ENCODE measurements at places on chromosomes 2 and 18. TPM values are rescaled to one million over a fixed set of nuclear protein-coding genes. Genes with fewer than 3 reads are reported as not detected.

ST8SIA3 gene
- 17.7 TPM for total RNA-seq

- peaks cover 3% of the 10 kb centered on the region for H3K27me3 ChIP-seq
- H3K27ac ChIP-seq, result no peak overlapping the region
- no peak for DNase-seq
- no peaks in the 10 kb centered on the region for H3K36me3 ChIP-seq
- H3K4me3 ChIP-seq, result no peak overlapping the region
Measured at GRCh38 chr2:192070099-192070498, 124.6 kb downstream of the TMEFF2 start.

- H3K27ac ChIP-seq, result peak overlapping the region; percentile 93
- peak; percentile 69 for DNase-seq
Measured at GRCh38 chr18:8348051-8348720, 261.1 kb upstream of the RAB12 start.

- no peaks in the 10 kb centered on the region for H3K4me1 ChIP-seq
- no peak overlapping the region for H3K27ac ChIP-seq
- H3K36me3 ChIP-seq, result no peaks in the 10 kb centered on the region
- no peaks in the 10 kb centered on the region for H3K27me3 ChIP-seq
Measured at GRCh38 chr18:6069539-6069938, 174.2 kb upstream of the TMEM200C start.

- H3K4me1 ChIP-seq, result peaks cover 15% of the 10 kb centered on the region
- H3K4me3 ChIP-seq, result no peak overlapping the region
- no peak overlapping the region for H3K27ac ChIP-seq
Measured at GRCh38 chr2:152033011-152033925, 65.6 kb downstream of the CACNB4 start.

DNA sequence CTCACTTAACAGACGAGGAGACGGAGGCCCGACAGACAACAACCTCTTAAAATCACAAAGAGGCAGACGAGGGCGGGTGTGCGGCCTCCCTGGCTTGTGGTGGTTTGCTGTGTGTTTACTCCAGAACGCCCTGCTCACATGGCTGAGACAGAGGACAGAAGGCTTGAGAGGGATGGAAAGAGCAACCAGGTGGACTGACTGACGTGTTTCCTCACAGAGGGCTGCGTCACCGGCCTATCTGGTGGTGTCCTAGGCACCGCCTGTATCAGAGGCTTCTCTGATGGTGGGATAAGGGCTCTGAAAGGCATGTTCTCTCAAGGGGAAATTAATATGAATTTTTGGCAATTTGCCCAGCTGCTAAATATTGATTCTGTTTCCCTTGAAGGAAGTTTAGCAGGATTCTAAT, 47.0 kb upstream of the RALBP1 start:
- H3K27me3 ChIP-seq, result no peaks in the 10 kb centered on the region
- H3K27ac ChIP-seq, result peak overlapping the region; percentile 7
- H3K36me3 ChIP-seq, result peaks cover 5% of the 10 kb centered on the region
- DNase-seq, result no peak
- peaks cover 1% of the 10 kb centered on the region for H3K4me1 ChIP-seq
- no peak overlapping the region for H3K4me3 ChIP-seq

DNA sequence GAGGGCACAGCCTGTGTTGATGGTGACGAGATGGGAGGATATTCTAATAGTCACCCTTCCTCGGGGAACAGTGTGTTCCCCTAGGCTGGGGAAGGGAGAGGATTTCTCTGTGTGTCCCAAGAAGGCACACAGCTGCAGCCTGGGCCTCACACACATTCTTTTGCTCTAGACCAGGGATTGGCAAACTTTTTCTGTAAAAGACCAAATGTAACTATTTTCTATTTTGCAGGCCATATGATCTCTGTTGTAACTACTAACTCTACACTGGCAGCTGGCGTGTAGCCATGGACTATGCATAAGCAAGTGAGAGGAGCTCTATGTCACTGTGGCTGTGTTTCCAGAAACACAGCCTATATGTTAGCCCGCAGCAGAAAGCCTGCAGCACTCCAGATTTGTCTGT, 65.8 kb downstream of the ARHGAP28 start:
- H3K4me3 ChIP-seq, result no peak overlapping the region
- peaks cover 6% of the 10 kb centered on the region for H3K36me3 ChIP-seq
- no peaks in the 10 kb centered on the region for H3K4me1 ChIP-seq
- no peak overlapping the region for H3K27ac ChIP-seq
- DNase-seq, result no peak

CHRND gene
- 2.2 TPM for total RNA-seq

DNA sequence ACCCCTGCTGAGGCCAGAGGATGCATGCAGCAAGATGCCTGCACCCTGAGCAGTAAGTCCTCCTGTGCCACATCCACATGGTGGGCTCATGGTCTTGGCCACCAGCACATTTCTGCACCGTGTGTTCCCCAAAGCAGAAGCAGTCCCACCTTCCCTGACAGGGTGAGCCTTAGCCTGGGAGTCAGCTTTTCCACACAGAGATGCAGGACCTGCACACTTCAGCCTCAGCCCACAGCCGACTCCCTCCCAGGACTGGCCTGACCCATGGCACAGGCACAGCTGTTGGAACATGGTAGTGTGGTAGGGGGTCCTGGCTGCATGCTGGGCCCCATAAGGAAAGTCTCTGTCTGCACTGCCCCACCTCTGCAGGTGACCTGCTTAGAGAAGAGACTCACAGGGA, 5.0 kb downstream of the SNED1 start:
- peaks cover 15% of the 10 kb centered on the region for H3K36me3 ChIP-seq
- no peak overlapping the region for H3K4me3 ChIP-seq
- peaks cover 11% of the 10 kb centered on the region for H3K27me3 ChIP-seq
- H3K27ac ChIP-seq, result no peak overlapping the region
- DNase-seq, result no peak
- no peaks in the 10 kb centered on the region for H3K4me1 ChIP-seq
